ENCODE measurements at places on chromosomes 3 and 15.

DNA sequence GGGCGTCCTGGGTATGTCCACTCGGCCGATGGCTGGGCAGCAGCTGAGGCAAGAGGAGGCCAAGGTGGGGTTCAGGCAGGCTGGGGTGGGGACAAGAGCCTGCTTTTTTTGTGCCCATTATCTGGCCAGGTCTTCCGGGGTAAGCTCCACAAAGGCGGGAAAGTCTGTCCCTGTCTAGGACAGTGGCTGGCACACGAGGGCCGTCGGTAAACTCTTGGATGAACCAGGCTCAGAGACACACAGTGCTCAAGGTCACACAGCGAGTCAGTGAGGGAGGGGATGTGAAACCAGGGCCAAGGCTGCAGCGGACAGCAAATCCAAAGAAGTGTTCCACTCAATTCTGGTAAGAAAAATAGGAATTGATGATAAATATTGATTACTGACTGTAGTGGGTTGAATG lies 2.9 kb downstream of the DNAJB8 start:
- DNase-seq: no peak

GRCh38 chr3:183737116-183737515 lies 39.5 kb downstream of the YEATS2 start:
- DNase-seq: no peak

- DNase-seq: no peak
Measured at GRCh38 chr3:42728668-42729364, 26.2 kb upstream of the HHATL start.

GRCh38 chr3:153658136-153658535 lies 463.1 kb upstream of the ARHGEF26 start:
- no peak for DNase-seq

- no peak for DNase-seq
Measured at GRCh38 chr3:15284121-15284889, 48.1 kb downstream of the SH3BP5 start.

GRCh38 chr3:179336345-179336929 lies 11.1 kb upstream of the MFN1 start:
- DNase-seq: no peak

- peak; percentile 60 for DNase-seq
Measured at GRCh38 chr15:70236341-70237086, 138.8 kb upstream of the TLE3 start.

DNA sequence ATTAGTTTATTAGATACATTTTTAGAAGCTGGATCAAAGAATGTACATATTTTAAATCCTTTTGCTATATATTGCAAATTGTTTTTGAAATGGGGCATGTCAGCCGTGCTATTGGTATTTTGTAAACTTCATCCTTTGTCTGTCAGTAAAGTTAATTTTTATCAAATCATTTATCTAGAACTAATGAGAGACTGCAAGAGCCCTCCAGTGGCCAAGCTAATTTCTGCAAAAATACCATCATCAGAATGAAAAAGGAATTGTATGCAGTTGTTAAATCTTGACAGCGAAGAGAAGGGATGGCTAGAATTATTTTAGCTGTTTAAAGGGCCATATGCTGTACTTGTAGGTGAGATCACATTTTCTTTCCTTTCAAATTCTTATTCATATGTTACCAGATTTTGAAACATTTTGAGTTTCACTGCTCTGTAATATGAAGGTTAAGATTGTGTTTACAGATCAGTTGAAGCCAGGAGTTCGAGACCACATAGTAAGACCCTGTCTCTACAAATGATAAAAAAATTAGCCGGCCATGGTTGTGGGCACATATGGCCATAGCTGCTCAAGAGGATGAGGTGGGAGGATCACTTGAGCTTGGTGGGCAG lies 8.1 kb upstream of the CLDN11 start:
- no peak for DNase-seq

DNA sequence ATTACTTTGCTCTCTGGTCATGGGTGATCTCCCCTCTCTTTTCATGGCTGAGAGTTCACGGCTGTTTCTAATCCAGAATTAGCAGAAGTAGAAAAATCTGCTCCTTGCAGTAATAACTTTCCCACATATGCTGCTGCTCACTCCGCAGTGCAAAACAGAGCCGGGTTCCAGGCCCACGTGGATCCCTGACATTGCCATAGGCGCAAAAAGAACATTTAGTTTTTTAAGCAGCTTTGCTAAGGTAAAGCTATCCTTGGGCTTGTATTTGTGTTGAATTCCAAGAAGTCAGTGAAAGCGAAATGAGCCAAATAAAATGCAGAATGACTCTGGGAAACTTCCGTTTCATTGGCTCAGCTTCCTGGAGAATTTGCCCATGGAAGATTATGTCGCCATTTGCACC lies 633.7 kb upstream of the SUCLG2 start:
- DNase-seq: no peak

DNA sequence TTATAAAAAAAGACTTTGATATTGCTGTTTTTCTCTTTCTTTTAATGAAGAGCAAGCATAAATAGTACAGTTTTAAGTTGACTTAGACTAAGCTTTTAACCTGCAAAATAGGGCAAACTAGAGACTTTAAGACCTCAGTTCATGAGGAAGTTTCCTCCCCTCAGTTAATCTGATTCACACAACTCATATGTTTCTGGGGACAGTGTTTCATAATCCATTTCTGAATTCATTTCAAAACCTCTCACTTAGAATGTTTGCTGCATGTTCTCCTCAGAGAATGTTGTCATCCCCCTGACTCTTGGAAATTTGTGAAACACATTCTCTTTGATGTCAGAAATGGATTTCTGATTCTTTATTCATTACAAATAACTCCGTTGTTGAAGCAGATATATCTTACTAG lies 79.3 kb upstream of the SKOR1 start:
- DNase-seq: peak; percentile 20

DNA sequence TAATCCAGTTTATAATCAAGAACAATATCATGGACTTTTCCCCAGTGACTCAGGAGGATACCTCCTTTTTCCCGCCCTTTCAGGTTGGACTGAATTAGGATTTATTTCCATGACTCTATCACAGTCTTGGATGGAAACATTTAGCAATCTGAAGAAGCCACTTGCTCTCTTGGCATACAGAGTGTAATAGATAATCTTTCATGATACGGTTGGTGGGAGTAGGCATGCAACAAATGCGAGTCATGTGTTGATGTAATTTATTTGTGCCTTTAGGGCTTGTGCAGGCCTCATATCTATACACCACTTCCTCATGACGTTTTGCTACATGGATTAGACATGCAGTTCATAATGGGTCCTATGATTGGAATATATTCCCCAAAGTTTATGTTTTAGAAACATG lies 54.2 kb upstream of the MCTP2 start:
- DNase-seq: no peak

- DNase-seq: peak; percentile 44
Measured at GRCh38 chr3:11434017-11434526, 161.9 kb downstream of the ATG7 start.

DNA sequence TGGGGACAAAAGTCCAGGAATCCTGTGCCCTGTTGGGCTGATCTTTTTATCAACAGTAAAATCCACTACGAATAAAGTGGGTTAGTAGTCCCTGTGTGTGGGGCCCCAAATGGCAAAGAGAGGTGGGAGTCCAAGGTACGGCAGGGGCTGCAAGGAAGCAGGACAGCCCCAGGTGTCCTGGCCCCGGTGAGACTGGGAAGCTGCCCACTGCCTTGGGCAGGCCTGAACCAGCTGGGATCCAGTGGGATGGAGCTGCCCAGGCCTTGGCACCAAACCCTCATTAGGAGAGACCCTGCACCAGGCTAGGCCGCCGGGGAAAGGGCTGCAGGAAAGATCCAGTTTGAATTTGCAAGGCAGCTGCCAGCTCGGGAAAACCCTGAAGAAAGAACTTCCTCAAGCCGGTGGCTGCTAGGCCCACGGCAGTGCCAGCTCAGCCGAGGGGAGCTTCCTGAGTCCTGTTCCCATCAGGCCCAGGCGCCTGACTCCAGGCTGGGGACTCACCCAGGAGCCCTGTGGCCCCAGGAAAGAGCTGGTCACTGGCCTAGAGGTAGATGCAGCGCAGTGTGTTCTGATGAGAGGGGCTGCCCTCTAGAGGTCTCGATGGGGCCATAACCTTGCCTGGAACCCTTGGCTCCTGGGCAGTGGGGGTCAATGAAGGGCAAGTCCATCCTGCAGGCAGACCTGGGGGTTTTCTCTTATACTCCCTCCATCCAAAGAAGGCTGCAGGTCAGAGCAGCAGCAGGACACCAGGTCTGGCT lies 14.4 kb upstream of the GNAI2 start:
- no peak for DNase-seq

DNA sequence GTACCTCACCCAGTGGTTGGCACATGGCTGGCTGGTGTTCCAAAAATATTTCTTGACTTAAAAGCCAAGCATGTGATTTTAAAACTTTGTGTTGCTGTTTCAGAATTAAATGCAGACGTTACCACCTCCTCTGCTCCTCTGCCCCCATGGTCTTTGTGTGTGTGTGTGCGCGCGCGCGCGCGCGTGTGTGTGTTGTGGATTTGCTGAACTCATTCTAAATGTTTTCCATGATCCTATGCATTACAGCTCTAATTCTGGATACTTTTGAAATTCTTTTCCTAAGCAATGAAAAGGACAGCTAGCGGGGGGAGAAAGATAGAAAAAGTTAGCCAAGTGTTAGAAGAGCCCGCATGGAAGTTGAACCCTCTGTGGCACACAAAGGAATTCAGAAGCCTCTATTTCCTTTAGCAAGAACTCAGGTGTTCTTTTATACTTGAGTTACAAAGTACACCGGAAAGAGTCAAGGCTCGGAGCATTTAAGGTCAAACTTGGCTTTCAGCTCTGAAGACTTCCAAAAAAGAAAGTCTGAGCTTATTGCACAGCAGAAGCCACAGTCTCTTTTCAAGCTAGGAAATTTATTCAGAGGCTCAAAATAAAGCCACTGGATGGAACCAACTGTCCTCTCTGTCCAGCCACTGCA lies 350.5 kb upstream of the TBL1XR1 start:
- DNase-seq: no peak

GRCh38 chr3:187296911-187297310 lies 5.4 kb upstream of the MASP1 start:
- DNase-seq: no peak

- no peak for DNase-seq
Measured at GRCh38 chr3:169475978-169476698, 187.4 kb downstream of the MECOM start.

- DNase-seq: peak; percentile 83
Measured at GRCh38 chr3:79040701-79041100, 727.1 kb downstream of the ROBO1 start.

DNA sequence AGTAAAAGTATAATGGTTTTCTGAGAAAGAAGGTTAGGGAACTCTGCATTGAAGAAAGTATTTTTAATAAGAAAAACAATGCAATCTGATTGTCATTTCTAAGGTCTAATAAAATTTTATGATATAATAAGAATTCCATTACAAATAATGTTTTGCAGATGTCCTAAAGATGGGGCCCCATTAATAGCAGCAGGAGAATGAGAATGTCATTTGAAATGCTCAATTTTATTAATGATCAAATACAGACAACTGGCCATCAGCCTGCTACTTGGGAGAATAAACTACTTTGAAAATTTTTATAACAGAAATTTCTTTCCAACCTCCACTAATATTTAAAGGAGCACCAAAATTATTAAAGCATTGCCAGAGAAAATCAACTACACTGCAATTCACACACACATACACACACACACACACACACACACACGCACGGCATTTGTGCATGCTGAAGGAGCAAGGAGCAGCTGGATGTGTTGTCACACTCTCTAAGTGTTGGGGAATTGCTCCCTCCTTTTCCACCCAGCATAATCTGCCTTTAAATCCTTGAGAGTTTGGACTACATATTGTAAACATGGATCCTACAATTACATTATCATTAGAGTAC lies 109.5 kb downstream of the THRB start:
- no peak for DNase-seq

GRCh38 chr3:72290859-72291638 lies 506.1 kb upstream of the PROK2 start:
- DNase-seq: no peak

- DNase-seq: peak; percentile 36
Measured at GRCh38 chr3:157231071-157231470, 71.1 kb upstream of the CCNL1 start.

DNA sequence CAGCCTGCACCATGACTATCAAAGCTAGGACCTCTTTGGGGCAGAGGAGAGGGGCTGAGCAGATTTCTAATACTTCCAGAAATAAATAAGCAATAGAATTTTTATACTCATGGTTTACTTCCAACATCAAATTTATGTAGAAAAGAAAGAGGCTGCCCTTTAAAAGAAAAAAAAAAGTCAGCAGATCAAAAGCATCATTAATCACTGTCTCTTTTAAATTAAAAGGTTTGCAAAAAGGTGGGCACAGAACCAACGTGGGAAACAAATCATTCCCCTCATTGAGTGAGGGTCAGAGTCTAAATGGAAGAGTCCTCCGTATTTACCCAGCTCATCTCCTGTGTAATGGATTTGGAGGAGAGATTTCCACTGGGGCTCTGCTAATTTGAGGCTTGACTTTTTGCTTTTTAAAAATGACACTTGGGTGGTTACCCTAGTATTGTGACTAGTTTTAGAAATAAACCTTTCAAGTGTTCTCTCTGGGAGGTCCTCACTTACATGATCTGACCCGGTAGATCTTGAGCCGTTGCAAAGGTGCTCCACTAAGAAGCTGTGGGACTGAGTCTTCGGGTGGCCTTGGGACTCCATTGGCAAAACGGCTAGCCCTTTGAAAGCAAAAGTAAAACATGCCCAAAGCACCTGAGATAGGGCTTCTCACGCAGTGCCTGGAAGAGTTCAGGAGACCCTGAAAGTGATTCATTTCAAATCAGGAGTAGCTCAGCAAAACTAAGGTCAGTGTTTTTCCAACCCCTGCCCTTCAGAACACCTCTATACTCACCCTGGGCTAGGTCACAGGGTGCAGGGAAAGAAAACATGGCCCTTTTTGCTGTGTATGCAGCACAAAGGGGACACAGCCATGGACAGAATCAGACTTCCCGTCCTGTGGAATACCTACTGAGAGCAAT lies 320.9 kb downstream of the FOXP1 start:
- no peak for DNase-seq

DNA sequence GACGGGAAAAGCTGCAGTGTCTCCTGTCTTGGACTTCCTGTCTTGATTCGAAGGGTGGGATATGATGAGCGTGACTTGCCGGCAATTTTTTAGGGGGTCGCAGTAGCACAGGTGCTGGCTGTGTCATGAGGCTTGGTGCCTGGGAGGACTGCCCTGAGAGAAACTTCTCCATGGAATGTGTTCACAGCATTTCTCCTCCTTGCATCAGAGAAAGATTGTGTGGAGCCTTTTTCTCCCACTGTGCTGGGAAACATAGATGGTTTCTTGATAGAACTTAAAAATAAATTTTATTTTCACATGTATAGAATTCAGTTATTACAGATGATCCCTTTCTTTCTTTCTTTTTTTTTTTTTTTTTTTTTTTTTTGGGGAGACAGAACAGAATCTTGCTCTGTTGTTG lies 121.4 kb downstream of the KLHL25 start:
- no peak for DNase-seq

GRCh38 chr3:138338244-138338643 lies 8.6 kb upstream of the NME9 start:
- DNase-seq: no peak

DNA sequence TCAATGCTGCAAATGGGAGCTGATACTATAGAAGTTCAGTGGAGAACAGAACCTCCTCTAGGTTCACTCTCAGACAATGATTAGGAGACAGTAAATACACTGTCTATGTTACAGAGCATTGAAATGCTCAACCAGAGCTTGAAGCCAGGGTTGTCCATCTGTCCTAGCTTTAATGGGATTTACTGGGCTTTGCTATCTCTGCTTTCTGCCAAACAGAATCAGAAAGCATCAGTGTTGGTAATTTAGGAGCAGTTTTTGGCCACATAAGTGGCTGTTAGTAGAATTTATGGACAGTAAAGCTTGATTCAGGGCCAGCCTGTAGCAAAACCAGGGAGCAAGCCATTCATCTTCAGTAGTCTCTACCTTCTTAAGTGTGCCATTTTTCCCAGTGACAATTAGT lies 396.3 kb downstream of the LSAMP start:
- no peak for DNase-seq

Measured in non-pigmented ciliary epithelial cell (primary cell).